ENCODE measurements at places on chromosomes 4 and X. TPM values are rescaled to one million over a fixed set of nuclear protein-coding genes. Genes with fewer than 3 reads are reported as not detected.

The ANOS1 gene
- not detected for total RNA-seq

The CT45A5 gene
- not detected for total RNA-seq

The CYSLTR1 gene
- total RNA-seq: not detected

The SCRG1 gene
- total RNA-seq: not detected

The CLNK gene
- total RNA-seq: not detected

The MAOB gene
- 0.25 TPM for total RNA-seq

The ARHGAP36 gene
- total RNA-seq: not detected

The GPRASP2 gene
- total RNA-seq: 5.0 TPM

The TMSB15B gene
- total RNA-seq: 5.8 TPM

The NUDT10 gene
- 0.98 TPM for total RNA-seq

The RAI2 gene
- total RNA-seq: 0.13 TPM

The AKAP14 gene
- not detected for total RNA-seq
